ENCODE measurements at places on chromosomes 4 and X.

GRCh38 chr4:8558080-8558960, 21.9 kb upstream of the GPR78 start:
- DNase-seq, result no peak

- DNase-seq, result peak; percentile 58
Measured at GRCh38 chrX:109440475-109440874, 41.4 kb downstream of the GUCY2F start.

- DNase-seq, result no peak
Measured at GRCh38 chrX:21176921-21177571, 197.2 kb upstream of the CNKSR2 start.

- DNase-seq, result no peak
Measured at GRCh38 chr4:174708381-174708780, 120.7 kb downstream of the GLRA3 start.

- peak; percentile 30 for DNase-seq
Measured at GRCh38 chrX:48800574-48801279, 1.1 kb upstream of the HDAC6 start.

DNA sequence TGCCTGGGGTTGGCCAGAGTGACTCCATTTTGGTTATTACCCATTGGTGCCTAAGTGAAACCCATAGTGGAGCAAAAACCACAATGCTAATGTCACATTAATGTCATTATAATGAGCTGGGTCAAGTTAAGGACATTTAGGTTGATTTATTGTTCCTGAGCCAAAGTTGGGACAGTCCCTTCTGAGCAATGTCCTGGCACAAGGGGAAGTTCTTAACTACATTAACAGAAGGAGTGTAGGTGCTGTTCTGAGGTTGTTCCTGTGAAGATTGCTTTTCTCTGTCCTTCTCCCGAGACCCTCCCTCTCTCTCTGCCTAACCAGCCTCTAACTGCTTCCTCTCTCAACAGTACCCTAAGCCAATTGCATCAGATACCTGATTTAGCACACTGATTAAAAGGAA, 1956.8 kb upstream of the PCDH10 start:
- DNase-seq, result no peak

DNA sequence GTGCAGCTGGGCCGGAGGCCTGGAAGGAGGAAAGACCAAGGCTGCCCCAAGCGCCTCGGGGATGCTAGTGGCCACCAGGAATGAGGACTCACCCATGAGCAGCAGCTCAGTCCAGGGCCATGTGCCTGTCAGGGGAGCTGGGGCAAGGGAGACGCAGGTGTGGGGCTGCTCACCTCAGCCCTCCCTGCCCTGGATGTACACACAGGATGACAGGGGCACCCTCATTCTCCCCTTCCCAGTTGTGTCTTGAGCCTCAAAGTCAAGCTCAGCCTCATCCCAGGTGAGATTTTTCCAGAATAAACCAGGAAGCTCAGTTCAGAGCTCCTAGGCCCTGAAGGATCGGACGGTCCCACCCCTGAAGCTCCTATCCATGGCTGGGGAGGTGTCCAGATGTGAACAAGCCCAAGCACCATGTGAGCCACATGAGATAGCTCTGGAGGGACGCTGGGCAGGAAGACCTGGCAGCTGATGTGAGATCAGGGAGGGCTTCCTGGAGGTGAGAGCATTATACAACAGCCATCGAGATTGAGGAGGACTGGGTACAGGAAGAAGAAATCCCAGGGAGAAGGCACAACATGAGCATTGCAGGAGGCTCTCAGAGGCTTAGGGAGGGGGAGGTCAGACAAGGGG, 23.0 kb downstream of the HTRA3 start:
- no peak for DNase-seq

DNA sequence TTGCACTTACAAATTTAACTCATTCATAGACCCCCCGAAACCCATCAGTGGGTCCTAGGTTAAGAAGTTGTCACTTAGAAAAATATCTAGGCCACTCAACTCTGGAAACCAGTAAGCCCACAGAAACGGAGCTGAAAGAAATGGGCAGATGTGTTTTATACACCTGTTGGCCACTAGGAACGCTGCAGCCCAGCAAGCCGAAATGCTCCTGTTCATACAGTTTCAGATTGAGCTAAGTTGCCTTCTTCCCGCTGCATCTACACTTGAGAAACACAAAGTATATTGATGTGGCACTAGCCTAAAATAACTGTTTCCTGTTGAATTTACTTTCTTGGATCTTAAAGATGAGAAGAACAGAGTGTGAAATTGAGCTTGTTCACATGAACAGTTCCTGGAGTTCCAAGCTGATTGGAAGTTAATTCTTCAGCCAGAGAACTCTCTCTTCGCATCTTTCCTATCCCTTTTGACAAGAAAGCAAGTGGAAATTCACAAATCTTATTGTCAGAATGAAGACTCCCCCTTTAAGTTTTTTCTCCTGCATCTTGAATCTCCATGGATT, 174.1 kb downstream of the RBMX2 start:
- peak; percentile 26 for DNase-seq

GRCh38 chr4:128163177-128164117, 102.3 kb downstream of the LARP1B start:
- no peak for DNase-seq

GRCh38 chr4:184310171-184310567, 92.5 kb upstream of the ENPP6 start:
- DNase-seq, result peak; percentile 51

GRCh38 chrX:30957753-30958152, 68.7 kb upstream of the TAB3 start:
- DNase-seq, result no peak

DNA sequence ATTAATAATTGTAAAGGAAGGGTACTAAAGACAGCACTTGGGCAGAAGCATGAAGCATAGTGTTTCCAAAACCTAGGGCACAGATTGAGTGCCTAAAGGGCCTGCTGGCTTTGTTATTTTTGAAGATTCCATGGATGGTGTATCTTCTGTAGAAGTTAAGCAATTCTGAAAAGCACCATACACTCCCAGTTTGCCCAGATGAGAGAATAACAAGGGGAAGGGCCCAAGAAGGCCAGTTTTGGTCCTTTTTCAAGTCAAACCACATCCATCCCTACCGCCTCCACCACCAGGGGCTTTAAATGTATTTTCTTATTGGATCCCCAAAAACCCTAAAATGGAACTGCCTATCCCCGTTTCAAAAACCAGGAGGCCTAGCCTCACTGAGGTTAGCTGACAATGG, 17.2 kb downstream of the SCARB2 start:
- DNase-seq, result no peak

DNA sequence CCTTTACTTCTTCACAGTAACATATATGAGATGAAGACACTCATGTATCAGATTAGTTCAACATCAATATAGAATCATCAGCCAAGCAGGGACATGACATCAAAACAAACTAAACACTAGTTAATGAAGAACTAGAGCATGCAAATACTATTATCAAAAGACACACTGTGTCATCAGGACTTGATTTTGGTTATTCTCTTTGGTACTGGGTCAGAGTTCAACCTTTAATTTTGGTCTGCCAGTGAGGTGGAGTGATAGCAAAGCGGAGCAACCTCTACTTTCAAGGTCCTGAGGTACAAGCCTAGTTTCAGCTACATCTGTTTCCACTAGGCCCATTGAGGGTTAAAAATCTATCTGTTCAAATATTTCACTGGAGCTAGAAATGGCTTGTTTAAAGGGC, 70.5 kb downstream of the TEX13A start:
- no peak for DNase-seq

DNA sequence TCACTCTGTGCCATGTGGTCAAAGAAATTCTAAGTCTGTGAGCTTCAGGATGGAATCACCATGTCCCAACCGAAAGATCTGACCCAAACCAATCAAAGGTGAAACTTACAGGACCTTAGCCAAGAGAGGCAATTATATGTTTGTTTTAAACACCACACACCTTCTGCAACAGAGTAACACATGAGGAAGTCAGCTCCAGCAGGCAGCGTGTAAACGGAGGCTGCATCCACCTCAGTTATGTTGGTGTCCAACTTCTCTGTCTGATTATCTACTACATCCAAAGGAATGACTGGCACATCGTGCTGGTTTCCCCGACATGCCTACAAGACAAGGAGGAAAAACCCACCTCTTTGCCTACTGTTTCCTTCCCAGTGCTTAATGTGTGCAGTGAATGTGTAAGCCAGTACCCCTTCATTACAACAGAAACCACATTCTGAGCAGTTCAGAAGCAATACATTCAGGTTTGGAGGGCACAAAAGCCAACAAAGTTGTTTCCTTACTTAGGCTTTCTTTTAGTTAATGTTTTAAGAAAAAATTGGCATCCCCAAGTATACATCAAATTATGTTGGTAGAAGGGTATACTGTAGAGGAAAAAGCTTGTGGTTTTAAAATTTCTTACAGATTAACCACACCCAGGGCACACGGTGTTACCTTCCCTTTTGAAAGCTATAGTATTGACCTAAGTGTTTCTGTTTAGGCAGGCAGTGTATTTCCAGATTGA, 12.4 kb downstream of the CASP6 start:
- DNase-seq, result no peak

GRCh38 chr4:185909972-185910371, 98.0 kb upstream of the SORBS2 start:
- no peak for DNase-seq

- no peak for DNase-seq
Measured at GRCh38 chrX:41236629-41237028, 97.3 kb upstream of the DDX3X start.

- DNase-seq, result no peak
Measured at GRCh38 chr4:102869569-102870197, 891 bp downstream of the CISD2 start.

GRCh38 chrX:150062292-150063137, 124.2 kb upstream of the EOLA2 start:
- DNase-seq, result no peak

DNA sequence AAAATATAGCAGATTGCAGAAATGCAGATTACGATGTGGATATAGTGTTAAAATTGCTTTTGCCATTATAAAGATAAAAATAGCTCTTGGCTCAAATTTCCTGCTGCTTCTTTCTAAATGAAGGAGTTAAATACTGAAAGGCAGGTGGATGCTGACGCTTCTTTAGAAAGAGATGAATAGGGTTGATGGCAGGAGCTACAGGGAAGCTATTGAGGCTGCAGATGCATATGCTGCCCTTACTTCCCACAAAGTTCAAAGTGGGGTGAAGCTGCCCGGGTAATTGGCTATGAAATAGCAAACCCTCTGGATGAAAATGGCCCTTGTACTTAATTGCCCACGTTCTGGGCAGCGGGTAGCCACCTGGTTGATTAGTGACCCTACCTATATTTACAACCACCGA, 379.5 kb downstream of the ZIC3 start:
- DNase-seq, result no peak
